ENCODE measurements at places on chromosomes 13 and 19. TPM values are rescaled to one million over a fixed set of nuclear protein-coding genes. Genes with fewer than 3 reads are reported as not detected.
A peak's percentile ranks its signal among the peaks of the same experiment; 100 is the strongest.

- no peak for DNase-seq
Observed at GRCh38 chr13:33937373-33938098, 119.6 kb downstream of the RFC3 start.

GRCh38 chr19:29537601-29538000, 11.8 kb downstream of the VSTM2B start:
- no peak for DNase-seq

DNA sequence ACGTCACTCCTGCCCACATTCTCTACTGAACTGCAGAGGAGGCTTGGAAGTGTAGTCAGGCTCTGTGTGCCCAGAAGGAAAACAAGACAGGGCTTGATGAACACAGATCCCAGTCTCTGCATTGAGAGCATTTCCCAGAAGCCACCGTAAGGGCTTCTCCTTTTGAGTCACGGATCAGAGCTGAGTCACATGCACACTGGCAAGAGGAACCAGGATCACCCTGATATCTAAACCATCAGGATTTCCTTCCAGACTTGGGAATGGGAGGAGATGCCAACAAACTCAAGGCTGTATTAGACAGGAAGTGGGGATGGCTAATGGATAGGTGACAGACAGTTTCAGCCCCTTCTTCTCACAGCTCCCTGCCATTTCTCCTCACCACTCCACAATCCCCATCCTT, 17.7 kb upstream of the FBXO17 start:
- no peak for DNase-seq

GRCh38 chr13:29936051-29936813, 85.8 kb upstream of the UBL3 start:
- DNase-seq, result no peak

- DNase-seq, result no peak
Observed at GRCh38 chr19:45601524-45602374, at the start of gene GPR4. Gene GPR4 (minus strand): TSS chr19:45602212. CDS start chr19:45591866, 10,346 bp downstream.

GRCh38 chr13:59666504-59666903, 497.2 kb downstream of the DIAPH3 start:
- DNase-seq, result no peak

Gene PNMA8C
- total RNA-seq, result not detected

- DNase-seq, result no peak
Observed at GRCh38 chr19:30516531-30516930, 144.3 kb downstream of the ZNF536 start.

Gene GDF15
- total RNA-seq, result 12.4 TPM

Gene KCTD15
- total RNA-seq, result 4.3 TPM

Gene CD22
- total RNA-seq, result 0.21 TPM

- peak; percentile 57 for DNase-seq
Observed at GRCh38 chr13:40271931-40272775, 394.3 kb downstream of the FOXO1 start.

Gene TNPO2
- 25.8 TPM for total RNA-seq

DNA sequence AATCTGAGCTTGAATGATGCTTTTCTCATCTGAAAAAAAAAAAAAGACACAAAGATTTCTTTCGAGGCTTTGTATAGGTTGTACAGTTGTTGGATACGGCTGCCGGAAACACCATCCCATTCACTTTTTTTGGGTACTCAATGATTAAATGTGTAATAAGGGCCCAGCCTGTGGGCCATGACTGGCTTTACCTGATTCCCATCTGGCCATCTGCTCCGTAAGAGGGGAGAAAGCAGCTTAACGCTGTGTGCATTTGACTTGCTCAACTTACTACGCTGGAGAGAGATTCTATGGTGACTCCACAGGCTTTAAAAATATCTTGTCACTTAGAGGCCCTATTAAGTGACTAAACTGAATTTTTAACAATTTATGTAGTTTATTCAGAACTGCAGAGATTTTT, 731 bp downstream of the ZNF558 start:
- DNase-seq, result no peak

DNA sequence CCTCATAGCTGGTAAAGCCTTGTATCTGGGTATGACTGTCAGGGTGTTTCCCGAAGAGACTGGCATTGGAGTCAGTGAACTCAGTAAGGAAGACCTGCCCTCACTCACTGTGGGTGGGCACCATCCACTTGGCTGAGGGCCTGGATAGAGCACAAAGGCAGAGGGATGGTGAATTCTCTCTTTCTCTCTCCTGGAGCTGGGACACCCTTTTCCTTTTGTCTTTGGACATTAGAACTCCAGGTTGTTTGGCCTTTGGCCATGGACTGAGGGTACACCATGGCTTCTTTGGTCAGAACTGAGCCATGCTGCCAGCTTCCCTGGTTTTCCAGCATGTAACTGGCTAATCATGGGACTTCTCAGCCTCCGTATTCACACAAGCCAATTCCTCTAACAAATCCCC, 4.6 kb upstream of the CEACAM1 start:
- peak; percentile 14 for DNase-seq

Gene RFPL4AL1
- total RNA-seq, result not detected

DNA sequence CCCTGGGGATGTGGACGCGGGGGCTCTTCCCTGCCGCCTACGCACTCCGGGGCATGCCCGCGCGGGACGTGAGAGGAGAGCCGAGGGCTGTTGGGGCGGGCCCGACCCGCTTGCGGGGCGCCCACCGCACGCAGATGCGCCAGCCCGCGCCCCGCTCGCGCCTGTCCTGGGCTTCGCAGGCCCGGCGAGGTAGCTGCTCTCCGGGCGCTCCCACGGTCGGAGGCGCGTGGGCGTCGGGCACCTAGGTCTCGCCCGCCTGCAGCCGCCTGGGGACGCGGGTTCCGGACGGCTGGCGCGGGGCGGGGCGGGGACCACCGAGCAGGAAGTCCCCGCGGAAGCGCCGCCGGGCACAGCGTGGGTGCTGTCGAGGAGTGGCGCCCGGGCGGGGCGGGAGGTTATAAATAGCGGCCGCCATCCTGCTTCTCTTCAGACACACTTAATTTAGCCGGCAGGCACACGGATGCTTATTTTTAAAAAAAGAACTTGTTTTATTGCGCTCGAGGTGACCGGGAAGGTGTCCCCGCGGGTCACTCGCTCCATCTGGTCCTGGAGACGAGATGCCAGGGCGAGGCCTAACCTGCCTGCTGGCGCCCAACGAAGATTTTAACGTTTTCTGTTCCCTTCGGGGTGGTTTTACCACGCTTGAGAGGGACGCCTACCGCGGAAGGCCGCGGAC, 561 bp upstream of the GJA3 start:
- no peak for DNase-seq

GRCh38 chr19:19338082-19338481, 17.5 kb downstream of the MAU2 start:
- no peak for DNase-seq

DNA sequence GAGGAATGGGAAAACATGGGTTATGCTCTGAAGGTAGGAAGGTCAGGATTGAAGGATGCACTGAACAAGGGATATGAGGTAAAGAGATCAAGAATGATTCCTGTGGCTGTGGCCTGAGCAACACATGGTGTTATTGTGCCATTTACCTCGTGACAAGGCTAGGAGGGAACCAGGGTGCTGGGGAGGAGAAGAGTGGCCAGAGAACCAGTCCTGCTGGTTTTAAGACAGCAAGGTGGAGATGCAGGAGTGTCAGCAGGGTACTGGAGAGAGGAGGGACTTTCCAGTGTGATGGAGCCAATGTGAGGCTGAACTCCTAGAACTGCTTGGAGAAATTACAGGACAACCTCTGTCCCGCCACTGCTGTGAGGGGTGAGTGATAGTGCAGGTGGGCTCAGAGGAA, 282.4 kb downstream of the MYO16 start:
- DNase-seq, result no peak

- DNase-seq, result no peak
Observed at GRCh38 chr13:112210371-112210770, 143.4 kb downstream of the SOX1 start.

- DNase-seq, result no peak
Observed at GRCh38 chr13:27496536-27497273, 46.3 kb upstream of the MTIF3 start.

- DNase-seq, result peak; percentile 52
Observed at GRCh38 chr13:99339736-99340397, 32.7 kb upstream of the GPR183 start.

Gene CRLF1
- 26.7 TPM for total RNA-seq

DNA sequence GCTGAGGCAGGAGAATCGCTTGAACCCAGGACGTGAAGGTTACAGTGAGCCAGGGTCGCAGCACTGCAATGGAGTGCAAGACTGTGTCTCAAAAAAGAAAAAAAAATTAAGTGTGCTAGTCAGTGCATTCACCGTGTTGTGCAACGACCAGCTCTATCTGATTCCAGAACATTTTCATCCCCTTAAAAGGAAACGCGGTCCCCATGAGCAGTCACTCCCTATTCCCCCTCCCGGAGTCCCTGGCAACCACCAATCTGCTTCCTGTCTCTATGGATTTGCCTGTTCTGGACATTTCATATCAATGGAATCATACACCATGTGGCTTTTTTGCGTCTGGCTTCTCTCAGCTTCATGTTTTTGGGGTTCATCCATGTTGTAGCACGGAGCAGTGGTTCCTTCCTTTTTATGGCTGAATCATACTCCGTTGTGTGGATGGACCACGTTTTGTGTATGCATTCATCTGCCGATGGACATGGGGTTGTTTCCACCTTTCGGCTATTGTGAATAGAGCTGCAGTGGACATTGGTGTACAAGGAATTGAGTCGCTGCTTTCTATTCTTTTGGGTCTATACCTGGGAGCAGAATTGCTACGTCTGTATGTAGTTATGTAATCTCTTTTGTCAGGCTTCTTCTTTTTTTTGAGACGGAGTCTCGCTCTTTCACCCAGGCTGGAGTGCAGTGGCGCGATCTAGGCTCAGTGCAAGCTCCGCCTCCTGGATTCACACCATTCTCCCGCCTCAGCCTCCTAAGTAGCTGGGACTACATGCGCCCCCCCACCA, 19.8 kb downstream of the MYO9B start:
- DNase-seq, result no peak
